ENCODE measurements at places on chromosomes 4 and X. TPM values are rescaled to one million over a fixed set of nuclear protein-coding genes. Genes with fewer than 3 reads are reported as not detected.

GPAT3 gene
- 34.2 TPM for total RNA-seq

ARHGAP6 gene
- total RNA-seq, result 2.8 TPM

EFHC2 gene
- total RNA-seq, result 0.29 TPM

AVPR2 gene
- not detected for total RNA-seq

NHSL2 gene
- total RNA-seq, result 0.58 TPM

MTNR1A gene
- not detected for total RNA-seq

SOWAHD gene
- total RNA-seq, result 2.3 TPM

CNOT6L gene
- total RNA-seq, result 2.6 TPM

CNGA1 gene
- 0.29 TPM for total RNA-seq

ADH1A gene
- total RNA-seq, result not detected

MMRN1 gene
- 0.73 TPM for total RNA-seq

AKAP17A gene
- total RNA-seq, result 41.5 TPM

HTN3 gene
- not detected for total RNA-seq

FHIP1A gene
- 13.8 TPM for total RNA-seq

DEFB131A gene
- total RNA-seq, result not detected

TEX13B gene
- total RNA-seq, result not detected

LEF1 gene
- 0.58 TPM for total RNA-seq

TCEAL7 gene
- total RNA-seq, result not detected

NUDT11 gene
- 2.4 TPM for total RNA-seq

PIM2 gene
- total RNA-seq, result 24.1 TPM

TBC1D8B gene
- total RNA-seq, result 1.8 TPM

C4orf54 gene
- not detected for total RNA-seq

C4orf46 gene
- 13.1 TPM for total RNA-seq

F11 gene
- not detected for total RNA-seq

Data from PC-3 (cell line).